ENCODE measurements at places on chromosomes 12 and 14.

GRCh38 chr12:6459004-6459337, 7.1 kb downstream of the TAPBPL start:
- DNase-seq = no peak

GRCh38 chr12:124675881-124676713, 108.7 kb upstream of the NCOR2 start:
- no peak for DNase-seq

- no peak for DNase-seq
These were observed 1178.8 kb downstream of the VRK1 start for GRCh38 chr14:97975962-97976361.

DNA sequence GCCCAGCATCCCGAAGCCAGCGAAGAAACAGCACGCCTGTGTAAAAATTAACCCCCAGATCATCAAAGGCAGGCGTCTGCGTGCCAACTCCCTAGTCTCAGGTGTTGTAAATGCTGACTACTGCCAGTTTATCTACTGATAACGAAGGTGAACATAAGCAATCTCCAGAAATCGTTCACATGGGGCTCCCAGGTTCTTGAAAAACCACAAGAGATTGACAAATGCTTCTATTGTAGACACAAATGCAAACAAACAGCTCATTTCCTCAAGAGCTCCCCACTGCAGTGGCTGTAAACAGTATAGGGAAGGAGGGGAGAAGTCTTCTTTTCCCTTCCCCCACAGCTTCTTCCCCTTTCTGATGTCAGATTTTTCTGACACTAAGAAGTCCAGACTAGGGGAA, 5.3 kb upstream of the PLEKHG3 start:
- DNase-seq = no peak

DNA sequence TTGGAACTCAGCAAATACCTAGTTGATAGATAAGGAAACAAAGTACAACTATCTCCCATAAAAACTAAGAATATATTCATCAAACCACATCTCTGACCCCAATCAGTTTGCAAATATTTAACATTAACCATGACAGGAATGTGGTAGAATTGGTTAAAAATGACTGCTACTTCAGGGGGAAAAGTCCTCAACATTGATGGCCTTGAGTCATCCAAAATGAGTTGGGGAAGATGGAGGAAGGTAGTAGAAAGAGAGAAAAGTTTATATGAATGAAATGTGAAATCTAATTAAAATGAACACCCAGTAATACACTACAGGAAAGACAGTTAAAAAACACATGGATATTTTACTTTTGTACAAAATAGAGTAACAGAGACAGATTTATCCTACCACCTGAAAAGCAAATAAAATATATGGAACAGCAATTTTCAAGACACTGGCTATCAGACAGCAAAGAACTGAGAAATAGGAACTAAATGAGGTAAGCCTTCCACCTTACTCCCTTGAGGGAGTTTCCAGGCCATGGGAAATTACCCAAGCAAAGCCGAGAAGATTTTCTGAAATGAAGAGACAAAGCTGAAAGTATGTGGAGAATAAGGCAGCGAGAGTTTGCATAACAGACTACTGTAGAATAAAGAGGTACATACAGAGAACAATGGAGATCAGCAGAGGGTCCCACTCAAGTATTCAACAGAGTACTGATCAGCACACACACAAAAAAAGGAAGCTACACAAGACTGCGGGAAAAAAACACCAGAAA, 49.6 kb downstream of the TC2N start:
- DNase-seq = no peak

GRCh38 chr12:107304588-107305532, 211.5 kb upstream of the CRY1 start:
- DNase-seq = no peak
